ENCODE measurements at places on chromosomes 6 and 20. TPM values are rescaled to one million over a fixed set of nuclear protein-coding genes. Genes with fewer than 3 reads are reported as not detected.

- no peaks in the 10 kb centered on the region for H3K4me1 ChIP-seq
- no peak overlapping the region for H3K27ac ChIP-seq
- H3K27me3 ChIP-seq, result no peaks in the 10 kb centered on the region
- H3K4me3 ChIP-seq, result no peak overlapping the region
- no peaks in the 10 kb centered on the region for H3K36me3 ChIP-seq
- no peak for DNase-seq
These were observed 117.5 kb upstream of the ID4 start for GRCh38 chr6:19719691-19720128.

GRCh38 chr20:45833883-45834796, 541 bp downstream of the SNX21 start:
- peak; percentile 51 for DNase-seq
- peak overlapping the region; percentile 74 for H3K4me3 ChIP-seq
- H3K4me1 ChIP-seq, result no peaks in the 10 kb centered on the region
- no peaks in the 10 kb centered on the region for H3K27me3 ChIP-seq
- peak overlapping the region; percentile 87 for H3K27ac ChIP-seq

DNA sequence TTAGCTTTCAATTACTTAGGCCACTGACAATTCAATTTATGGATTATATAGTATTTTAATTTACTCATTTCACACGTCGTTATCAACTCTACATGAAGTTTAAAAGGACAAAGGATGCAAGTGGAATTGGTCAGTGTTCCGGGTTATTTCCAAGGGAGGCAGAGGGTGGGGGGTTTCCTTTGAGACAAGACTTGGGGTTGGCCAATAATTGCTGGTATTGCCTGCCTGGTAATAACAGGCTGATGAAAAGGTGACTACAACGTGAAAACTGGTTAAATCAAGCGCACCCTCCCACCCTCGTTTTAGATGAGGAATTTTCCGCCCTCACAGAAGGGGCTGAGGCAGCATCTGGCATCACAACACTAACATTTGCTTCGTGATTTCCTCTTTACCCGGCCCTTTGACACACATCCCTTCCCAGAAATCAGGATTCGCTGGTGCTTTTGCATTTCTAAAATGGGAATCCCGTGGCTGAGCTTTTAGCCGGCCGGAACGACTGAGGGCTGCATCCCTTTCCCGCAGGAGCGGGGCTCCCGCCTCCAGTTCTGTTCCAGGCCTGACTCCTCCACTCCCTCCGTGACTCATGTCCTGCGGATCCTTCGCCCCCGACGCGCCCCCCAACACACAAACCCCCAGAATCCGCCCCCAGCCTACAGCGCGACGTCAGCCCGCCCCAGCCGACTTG, 999 bp upstream of the PIM1 start:
- H3K4me1 ChIP-seq, result peaks cover 17% of the 10 kb centered on the region
- peaks cover 24% of the 10 kb centered on the region for H3K36me3 ChIP-seq
- H3K27me3 ChIP-seq, result no peaks in the 10 kb centered on the region

DNA sequence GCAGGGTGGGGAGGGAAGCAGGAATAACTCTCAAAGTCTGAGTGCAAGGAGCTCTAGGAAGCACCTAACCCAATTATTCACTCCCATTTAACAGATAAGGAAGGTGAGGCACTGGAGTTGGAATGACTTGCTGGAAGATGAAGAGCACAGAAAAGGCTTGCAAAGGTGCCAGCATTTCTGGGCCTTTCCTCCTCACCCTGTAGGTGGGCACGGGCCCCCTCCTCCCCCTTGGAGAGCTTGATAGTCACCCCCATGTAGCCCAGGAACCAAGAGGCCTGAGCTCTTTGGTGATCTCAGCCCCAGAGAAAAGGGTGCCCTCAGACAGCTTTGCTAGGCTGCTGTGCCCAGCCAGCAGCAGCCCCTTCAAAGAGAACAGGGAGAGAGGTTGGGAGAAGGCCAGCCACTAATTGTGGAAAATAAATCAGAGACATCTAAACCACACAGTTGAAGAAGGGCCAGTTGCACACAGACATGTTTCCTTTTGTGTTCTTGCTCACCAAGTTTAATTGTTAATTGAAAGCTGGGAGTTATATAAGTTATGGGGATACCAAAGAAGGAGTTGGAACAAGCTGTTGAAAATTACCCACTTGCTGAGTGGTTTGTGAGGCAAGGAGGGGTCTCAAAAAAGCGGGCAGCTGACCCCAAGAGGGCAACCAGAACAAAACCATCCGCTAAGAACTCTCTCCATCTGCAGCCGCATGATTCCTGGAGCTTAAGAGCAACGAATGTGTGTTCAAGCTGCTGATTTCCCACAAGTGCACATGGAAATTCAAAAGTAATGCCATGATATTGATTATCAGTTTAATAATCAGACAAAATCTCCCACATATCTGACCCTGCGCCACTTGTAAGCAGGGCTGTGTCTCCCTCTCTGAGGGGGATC, 77.0 kb downstream of the MRPL14 start:
- no peak for DNase-seq
- H3K4me1 ChIP-seq, result peaks cover 20% of the 10 kb centered on the region

- H3K36me3 ChIP-seq, result no peaks in the 10 kb centered on the region
- no peak for DNase-seq
These were observed 32.3 kb upstream of the HLA-A start for GRCh38 chr6:29909985-29910384.

DNA sequence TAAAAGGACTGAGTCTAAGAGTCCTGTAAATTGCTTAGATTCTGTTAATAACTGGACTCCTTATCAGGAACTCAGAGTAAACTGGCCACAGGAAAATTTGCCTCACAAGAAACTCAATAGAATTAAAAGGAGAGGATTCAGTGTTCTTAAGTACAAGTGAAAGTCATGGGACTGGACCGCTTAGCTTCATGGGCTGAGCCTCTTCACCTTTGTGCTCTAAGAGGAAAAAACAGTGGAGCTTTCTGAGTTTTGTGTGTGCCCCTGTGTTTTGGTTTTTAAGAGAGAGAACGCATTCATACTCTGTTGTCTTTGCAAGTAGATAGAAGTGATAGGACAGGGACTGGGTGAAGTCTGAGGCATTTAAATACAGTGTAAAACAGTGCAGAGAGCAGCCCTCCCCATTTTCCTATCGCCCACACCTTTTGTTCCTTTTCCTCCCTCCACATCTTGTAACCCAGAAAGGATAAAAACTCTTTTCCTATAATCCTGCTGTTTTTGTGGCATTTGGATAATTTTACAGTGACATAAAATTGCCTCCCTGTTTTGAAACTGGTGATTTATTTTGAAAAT, 49.6 kb downstream of the FOXO3 start:
- no peaks in the 10 kb centered on the region for H3K36me3 ChIP-seq
- no peaks in the 10 kb centered on the region for H3K27me3 ChIP-seq
- DNase-seq, result no peak
- H3K4me3 ChIP-seq, result no peak overlapping the region
- peaks cover 11% of the 10 kb centered on the region for H3K4me1 ChIP-seq

DNA sequence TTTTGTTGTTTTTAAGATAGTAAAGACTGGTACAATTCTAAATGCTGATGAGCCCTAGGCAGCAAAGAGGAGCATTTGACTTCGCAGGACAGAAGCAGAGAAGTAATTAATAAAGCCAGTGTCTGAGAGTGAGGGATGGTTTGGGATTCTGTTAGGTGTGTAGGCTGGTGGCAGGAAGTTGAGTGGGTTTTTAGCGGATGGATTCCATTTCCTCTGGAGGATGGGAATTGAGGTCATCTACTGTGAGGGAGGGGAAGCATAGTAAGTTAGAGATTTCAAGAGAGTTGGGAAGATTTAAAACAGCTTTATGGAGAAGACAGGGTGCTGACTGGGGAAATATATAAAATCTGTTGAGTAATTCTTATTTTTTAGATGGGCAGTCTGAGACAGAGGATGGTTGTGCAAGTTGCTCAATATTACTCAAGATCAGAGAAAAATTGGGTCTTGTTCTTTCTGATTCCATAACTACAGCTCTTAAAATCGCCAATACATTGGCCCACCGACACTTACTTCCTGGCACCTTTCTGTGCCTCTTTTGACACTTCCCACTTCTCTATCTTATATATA, 48.8 kb downstream of the PRL start:
- no peak for DNase-seq
- no peak overlapping the region for H3K27ac ChIP-seq
- H3K4me3 ChIP-seq, result no peak overlapping the region
- H3K36me3 ChIP-seq, result no peaks in the 10 kb centered on the region
- H3K27me3 ChIP-seq, result no peaks in the 10 kb centered on the region

GRCh38 chr20:23187751-23188150, 101.6 kb upstream of the CD93 start:
- no peaks in the 10 kb centered on the region for H3K4me1 ChIP-seq
- no peak overlapping the region for H3K27ac ChIP-seq
- no peaks in the 10 kb centered on the region for H3K27me3 ChIP-seq
- DNase-seq, result peak; percentile 48
- no peaks in the 10 kb centered on the region for H3K36me3 ChIP-seq
- no peak overlapping the region for H3K4me3 ChIP-seq

DNA sequence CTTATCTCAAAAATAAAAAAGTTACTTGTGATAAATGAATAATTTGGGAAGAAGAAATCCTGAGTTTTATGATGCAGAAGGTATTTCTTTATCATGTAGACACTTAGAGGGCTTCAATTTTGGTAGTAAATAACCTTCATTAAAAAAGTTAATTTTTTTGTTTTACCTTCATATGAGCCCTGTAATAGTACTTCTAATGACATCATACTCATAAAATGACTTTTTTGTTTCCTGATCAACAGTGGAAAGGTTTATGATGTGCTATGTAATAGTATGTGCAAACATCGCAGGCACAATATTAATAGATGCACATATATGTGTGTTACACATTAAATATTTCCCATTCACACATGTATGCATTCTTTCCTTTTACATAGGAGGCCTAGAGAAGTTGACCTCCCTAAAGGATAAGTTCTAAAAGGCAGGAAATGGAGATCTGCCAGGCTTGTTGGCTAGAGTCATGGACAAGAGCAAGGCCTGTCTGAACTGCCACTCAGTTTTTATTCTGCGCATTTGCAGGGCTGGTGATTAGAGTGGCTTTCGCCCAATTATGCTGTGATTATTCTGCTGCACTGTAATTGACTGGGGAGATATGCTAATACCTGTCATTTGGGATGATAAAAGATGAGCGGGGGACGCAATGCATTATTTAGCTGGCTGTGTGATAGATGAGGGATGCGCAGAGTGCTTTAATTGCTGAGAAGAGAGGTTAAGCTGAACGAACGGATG, 272.6 kb downstream of the TMEM242 start:
- H3K36me3 ChIP-seq, result no peaks in the 10 kb centered on the region
- no peak for DNase-seq
- H3K27ac ChIP-seq, result no peak overlapping the region
- no peaks in the 10 kb centered on the region for H3K4me1 ChIP-seq
- H3K4me3 ChIP-seq, result no peak overlapping the region

- DNase-seq, result no peak
- no peaks in the 10 kb centered on the region for H3K27me3 ChIP-seq
- H3K36me3 ChIP-seq, result peaks cover 74% of the 10 kb centered on the region
- no peak overlapping the region for H3K4me3 ChIP-seq
- H3K27ac ChIP-seq, result no peak overlapping the region
These were observed 21.9 kb downstream of the DYNLT1 start for GRCh38 chr6:158622545-158623190.

DNA sequence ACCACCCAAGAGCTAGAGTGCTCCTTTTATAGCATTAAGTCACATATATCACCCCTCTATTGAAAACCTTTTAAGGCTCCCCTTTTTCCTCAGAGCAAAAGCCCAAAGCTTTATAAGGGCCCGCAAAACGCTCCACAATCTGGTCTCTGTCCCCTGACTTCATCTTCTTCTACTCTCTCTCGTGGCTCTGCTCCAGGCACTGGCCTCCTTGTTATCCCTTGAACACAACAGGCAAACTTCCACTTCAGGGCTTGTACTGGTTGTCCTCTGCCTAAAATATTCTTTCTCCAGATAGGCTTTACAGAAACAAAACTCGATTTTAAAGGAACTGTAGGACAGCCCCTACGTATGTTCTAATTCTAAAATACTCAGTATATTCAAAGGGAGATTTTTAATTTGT, 44.0 kb upstream of the SPDEF start:
- H3K4me1 ChIP-seq, result no peaks in the 10 kb centered on the region
- H3K4me3 ChIP-seq, result no peak overlapping the region
- no peak overlapping the region for H3K27ac ChIP-seq
- H3K27me3 ChIP-seq, result no peaks in the 10 kb centered on the region
- no peak for DNase-seq

DNA sequence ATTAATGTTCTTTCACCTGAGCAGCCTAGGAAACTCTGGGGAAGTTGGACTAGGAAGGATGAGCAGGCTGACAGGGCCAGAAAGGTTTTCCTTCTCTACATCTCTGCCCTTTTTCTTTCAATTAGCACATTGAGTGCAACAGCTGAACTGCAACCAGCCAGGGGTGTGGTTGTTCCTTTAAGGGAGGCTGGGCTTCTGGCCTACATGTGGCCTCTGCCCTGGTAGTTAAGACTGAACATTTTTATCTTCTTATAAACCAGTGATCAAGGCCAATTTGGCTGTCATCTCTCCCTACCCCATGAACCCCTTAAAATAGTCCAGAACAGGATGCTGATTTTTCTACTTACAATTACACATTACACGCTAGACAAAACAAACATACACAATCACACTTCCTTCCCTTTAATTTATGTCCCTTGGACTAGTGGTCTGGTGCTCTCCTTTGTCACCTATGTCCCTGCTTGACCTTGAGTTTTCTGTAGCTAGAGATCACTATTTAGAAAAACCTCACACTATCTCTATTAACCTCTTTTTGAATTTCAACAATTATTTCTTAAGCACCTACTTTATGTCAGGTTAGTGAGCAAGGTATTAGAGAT, 60.3 kb downstream of the RNF217 start:
- H3K36me3 ChIP-seq, result peaks cover 3% of the 10 kb centered on the region
- no peaks in the 10 kb centered on the region for H3K27me3 ChIP-seq
- peak; percentile 49 for DNase-seq
- no peaks in the 10 kb centered on the region for H3K4me1 ChIP-seq

- no peak overlapping the region for H3K27ac ChIP-seq
- H3K27me3 ChIP-seq, result no peaks in the 10 kb centered on the region
- H3K36me3 ChIP-seq, result no peaks in the 10 kb centered on the region
These were observed 56.9 kb downstream of the HIVEP1 start for GRCh38 chr6:12068899-12069557.

Gene CPNE5
- 10.8 TPM for polyA plus RNA-seq

Gene COL12A1
- 1.1 TPM for polyA plus RNA-seq

Gene PRR18
- polyA plus RNA-seq, result 0.45 TPM

Measured in small intestine (tissue), 16 donors.